ENCODE measurements at places on chromosomes 3 and 15.

DNA sequence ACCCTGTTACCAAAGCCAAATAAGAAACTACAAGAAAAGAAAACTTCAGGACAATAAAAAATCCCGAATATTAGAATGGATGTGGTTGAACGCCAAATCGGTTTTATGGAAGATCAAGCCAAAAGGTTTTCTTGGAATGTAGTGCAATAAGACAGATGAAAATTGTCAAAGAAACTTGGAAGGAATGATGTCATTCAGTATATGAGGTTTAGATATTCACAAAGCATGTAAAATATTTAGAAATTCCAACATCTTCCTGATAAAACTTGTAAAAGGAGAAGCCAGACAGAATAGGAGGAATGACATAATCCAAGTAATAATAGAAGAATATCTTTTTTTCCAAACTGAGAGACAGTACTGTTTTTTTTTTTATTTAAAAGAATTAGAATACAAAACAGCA is 130.3 kb upstream of the ZPLD1 start:
- no peak for DNase-seq

DNA sequence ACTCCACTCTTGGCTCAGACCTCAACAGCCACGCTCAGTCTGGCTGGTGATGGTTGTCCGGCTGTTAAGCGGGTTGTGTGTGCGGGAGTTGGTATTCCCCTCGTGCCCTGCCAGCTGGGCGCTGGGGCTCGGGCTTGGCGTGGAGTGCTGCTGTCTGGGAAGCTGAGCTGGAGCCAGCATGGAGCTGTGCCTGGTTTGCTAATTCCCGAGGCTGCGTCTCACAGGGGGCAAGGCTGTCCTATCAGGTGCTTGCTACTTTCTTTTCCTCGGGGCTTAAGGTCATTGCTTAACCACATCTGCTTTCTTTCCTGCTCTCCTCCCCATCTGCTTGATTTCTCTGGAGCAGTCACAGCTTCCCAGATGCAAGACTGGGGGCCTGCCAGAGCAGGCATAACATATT is 29.9 kb downstream of the PDIA5 start:
- no peak for DNase-seq

GRCh38 chr3:46710229-46710628 is 7.4 kb downstream of the PRSS50 start:
- DNase-seq = no peak

- DNase-seq = no peak
Observed at GRCh38 chr3:197023998-197024651, 5.5 kb downstream of the MELTF start.

DNA sequence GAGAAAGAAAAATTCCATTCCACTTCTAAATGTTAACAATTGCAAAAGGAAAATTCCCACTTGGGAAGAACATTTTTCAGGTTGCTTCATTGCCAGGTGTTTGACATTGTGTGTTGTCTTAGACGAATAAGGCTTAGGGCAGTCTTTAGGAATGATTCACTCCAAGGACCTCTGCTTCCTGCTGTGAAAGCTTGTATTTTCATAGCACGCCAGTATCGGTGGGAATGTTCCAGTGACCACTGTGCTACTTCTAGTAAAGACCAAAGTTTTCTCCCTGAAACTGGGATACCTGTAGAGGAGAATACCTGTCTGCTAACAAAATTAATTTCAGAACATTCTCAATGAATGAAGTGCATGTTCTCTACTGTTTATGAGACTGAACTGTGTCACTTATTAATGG is 64.1 kb downstream of the CDIN1 start:
- no peak for DNase-seq

DNA sequence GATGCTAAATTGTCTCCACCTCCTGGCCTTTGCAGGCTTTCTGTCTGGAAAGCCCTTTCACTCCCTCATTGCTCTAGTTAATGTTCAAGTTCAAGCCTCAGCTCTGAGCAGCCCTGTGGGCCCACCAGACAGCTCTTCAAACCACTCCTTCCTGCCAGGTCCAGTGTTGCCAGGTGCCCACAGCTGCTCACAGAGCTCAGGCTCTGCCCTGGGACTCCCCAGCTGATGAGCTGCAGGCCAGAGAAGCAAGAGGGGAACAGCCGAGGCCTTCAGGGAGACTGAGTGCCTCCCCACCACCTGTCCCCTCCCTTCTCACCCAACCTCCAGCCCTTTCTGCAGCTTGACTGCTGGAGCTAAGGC is 1.3 kb upstream of the ZBTB47 start:
- no peak for DNase-seq

All from activated CD8-positive, alpha-beta memory T cell treated with anti-CD3 and anti-CD28 coated beads for 24 hours (primary cell).